ENCODE measurements at places on chromosomes 3 and 15.

GRCh38 chr3:179942553-179943075 lies 94.1 kb downstream of the PEX5L start:
- no peak for DNase-seq

- no peak for DNase-seq
These were observed 177.5 kb upstream of the LPP start for GRCh38 chr3:187976365-187976900.

GRCh38 chr3:42182555-42182954 lies 83.4 kb downstream of the CCK start:
- no peak for DNase-seq

DNA sequence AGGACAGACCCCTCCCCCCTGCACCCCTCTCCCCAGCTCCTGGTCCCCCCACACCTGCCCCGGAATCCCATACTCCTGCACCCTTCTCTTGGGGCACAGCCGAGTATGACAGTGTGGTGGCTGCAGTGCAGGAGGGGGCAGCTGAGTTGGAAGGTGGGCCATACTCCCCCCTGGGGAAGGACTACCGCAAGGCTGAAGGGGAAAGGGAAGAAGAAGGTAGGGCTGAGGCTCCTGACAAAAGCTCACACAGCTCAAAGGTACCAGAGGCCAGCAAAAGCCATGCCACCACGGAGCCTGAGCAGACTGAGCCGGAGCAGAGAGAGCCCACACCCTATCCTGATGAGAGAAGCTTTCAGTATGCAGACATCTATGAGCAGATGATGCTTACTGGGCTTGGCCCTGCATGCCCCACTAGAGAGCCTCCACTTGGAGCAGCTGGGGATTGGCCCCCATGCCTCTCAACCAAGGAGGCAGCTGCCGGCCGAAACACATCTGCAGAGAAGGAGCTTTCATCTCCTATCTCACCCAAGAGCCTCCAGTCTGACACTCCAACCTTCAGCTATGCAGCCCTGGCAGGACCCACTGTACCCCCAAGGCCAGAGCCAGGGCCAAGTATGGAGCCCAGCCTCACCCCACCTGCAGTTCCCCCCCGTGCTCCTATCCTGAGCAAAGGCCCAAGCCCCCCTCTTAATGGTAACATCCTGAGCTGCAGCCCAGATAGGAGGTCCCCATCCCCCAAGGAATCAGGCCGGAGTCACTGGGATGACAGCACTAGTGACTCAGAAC lies 9.8 kb downstream of the MAP1A start:
- DNase-seq: no peak

GRCh38 chr15:37819191-37819590 lies 115.2 kb upstream of the TMCO5A start:
- DNase-seq: no peak

Measured in T-helper 17 cell (primary cell).